CD4-positive, alpha-beta memory T cell (primary cell): ENCODE measurements at places on chromosomes 5 and 9.

DNA sequence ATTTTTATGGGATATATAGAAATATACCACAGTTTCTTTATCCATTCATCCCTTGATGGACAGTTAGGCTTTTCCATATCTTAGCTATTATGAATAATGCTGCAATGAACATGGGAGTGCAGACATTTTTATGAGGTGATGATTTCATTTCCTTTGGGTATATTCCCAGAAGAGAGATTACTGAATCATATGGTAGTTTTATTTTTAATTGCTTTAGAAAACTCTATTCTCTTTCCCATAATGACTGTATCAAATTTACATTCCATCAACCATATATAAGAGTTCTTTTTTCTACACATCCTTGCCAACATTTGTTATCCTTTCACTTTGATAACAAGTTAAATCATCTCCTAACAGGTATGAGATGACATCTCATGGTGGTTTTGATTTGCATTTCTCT is 821.6 kb downstream of the TLE1 start:
- no peaks in the 10 kb centered on the region for H3K27me3 ChIP-seq
- no peaks in the 10 kb centered on the region for H3K4me1 ChIP-seq
- no peak for DNase-seq
- H3K27ac ChIP-seq = no peak overlapping the region
- no peaks in the 10 kb centered on the region for H3K36me3 ChIP-seq

DNA sequence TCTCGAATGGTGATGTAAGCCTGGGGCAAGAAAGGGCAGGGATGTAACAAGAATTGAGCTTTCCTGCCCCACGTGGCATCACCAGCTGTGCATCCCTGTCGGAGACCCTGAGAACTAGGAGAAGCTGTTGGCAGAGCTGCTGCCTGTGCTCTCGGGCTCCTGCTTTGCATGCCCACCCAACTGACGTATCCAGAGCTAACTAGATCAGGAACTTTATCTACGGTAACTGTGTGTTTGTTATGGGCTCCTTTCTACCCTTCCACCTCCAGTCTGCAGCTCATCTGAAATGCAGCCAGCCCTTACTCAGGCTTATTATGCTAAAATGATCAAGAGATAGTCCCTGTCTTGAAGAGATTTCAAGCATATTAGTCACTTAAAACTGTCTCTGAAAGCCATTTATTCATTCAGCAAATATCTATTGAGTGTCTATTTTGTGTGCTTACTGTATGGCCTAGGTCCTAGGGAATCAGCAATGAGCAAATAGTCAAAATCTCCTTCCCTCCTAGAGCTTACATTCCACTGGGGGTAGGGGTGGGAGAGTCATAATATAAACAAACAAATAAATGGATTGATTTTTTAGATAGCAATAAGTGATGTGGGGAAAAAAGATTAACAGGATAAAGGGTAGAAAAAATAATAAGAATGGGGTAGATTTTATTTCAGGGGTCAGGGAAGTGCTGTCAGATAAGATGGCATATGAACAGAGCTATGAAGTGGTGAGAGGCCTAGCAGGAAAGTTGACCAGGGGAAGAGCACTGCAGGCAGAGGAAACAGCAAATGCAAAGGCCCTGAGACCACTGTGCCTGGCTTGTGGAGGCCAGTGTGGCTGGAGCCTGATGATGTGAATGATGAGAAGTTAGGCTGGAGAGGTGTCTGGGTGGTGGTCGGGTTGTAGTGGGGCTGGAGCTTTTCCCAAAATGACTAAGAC is 118.2 kb downstream of the GALNT10 start:
- DNase-seq = no peak
- no peaks in the 10 kb centered on the region for H3K27me3 ChIP-seq
- no peaks in the 10 kb centered on the region for H3K36me3 ChIP-seq
- H3K4me1 ChIP-seq = no peaks in the 10 kb centered on the region
- H3K4me3 ChIP-seq = no peak overlapping the region
- H3K27ac ChIP-seq = no peak overlapping the region

DNA sequence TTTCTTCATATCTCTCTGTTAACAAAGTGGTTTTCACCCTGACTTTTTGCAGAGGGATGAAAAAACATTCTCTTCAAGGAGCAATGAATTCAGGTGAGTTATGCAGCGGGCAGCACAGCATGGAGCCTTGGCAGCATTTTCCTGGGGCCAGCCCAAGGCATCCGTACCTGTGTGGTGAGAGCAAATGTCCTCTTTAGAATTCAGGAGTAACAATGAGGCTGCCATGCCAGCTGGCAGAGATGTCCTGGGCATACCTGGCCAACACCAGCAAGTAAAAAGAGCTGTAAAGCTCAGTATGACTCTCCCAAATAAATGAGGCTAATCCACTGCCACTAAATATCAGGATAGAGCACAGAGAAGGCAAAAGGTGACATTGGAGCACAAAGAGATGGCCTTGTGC is 277.6 kb upstream of the TRPC7 start:
- no peak overlapping the region for H3K4me3 ChIP-seq
- no peaks in the 10 kb centered on the region for H3K27me3 ChIP-seq
- H3K27ac ChIP-seq = no peak overlapping the region
- no peak for DNase-seq
- no peaks in the 10 kb centered on the region for H3K36me3 ChIP-seq
- no peaks in the 10 kb centered on the region for H3K4me1 ChIP-seq

DNA sequence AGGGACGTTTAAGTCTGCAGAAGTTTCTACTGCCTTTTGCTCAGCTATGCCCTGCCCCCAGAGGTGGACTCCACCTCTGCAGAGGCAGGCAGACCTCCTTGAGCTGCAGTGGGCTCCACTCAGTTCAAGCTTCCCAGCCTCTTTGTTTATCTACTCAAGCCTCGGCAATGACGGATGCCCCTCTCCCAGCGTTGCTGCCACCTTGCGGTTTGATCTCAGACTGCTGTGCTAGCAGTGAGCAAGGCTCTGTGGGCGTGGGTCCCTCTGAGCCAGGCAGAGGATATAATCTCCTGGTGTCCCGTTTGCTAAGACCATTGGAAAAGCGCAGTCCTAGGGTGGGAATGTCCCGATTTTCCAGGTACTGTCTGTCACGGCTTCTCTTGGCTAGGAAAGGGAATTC is 2188.5 kb upstream of the WWC1 start:
- no peak for DNase-seq
- no peak overlapping the region for H3K4me3 ChIP-seq
- no peak overlapping the region for H3K27ac ChIP-seq
- H3K36me3 ChIP-seq = no peaks in the 10 kb centered on the region

DNA sequence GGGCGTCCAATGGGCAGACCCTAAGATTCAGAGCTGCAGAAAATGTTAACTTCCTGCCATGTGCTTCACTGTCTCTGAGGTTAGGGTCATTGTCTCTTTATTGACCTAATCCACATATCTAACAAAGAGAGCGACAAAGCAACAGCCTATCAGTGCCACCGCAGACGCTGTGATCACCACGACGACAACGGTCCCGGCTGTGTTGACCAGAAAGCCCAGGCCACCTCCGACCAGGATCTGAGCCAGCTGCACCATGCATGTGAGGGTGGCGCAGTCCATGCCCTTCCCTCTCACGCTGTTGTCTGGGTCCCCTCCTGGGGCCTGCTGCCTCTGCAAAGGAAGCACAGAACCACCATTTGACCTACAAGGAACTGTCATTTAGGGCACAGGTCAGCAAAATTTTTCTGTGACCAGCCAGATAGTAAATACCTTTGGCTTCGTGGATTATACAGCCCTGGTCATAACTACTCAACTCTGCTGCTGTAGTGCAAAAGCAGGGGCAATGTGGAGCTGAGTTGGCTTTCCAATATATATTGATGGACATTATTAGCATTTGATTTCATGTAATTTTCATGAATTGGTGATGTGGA is 8.5 kb downstream of the RXFP3 start:
- no peaks in the 10 kb centered on the region for H3K27me3 ChIP-seq
- DNase-seq = no peak
- no peaks in the 10 kb centered on the region for H3K4me1 ChIP-seq
- H3K27ac ChIP-seq = no peak overlapping the region

- H3K36me3 ChIP-seq = no peaks in the 10 kb centered on the region
- no peak overlapping the region for H3K27ac ChIP-seq
- no peaks in the 10 kb centered on the region for H3K4me1 ChIP-seq
- H3K27me3 ChIP-seq = no peaks in the 10 kb centered on the region
- H3K4me3 ChIP-seq = no peak overlapping the region
Observed at GRCh38 chr9:16710888-16711287, 159.6 kb downstream of the BNC2 start.

- peak overlapping the region; percentile 95 for H3K27ac ChIP-seq
- no peak for DNase-seq
- H3K36me3 ChIP-seq = peaks cover 6% of the 10 kb centered on the region
- H3K4me1 ChIP-seq = peaks cover 47% of the 10 kb centered on the region
Observed at GRCh38 chr5:173056783-173057061, 570 bp downstream of the CREBRF start.

- no peaks in the 10 kb centered on the region for H3K27me3 ChIP-seq
- no peak for DNase-seq
Observed at GRCh38 chr5:10886497-10886896, 125.5 kb upstream of the DAP start.

GRCh38 chr9:137113385-137114159 is 961 bp downstream of the DPP7 start:
- peak; percentile 19 for DNase-seq
- H3K27ac ChIP-seq = peak overlapping the region; percentile 26
- no peaks in the 10 kb centered on the region for H3K27me3 ChIP-seq
- H3K4me3 ChIP-seq = no peak overlapping the region

DNA sequence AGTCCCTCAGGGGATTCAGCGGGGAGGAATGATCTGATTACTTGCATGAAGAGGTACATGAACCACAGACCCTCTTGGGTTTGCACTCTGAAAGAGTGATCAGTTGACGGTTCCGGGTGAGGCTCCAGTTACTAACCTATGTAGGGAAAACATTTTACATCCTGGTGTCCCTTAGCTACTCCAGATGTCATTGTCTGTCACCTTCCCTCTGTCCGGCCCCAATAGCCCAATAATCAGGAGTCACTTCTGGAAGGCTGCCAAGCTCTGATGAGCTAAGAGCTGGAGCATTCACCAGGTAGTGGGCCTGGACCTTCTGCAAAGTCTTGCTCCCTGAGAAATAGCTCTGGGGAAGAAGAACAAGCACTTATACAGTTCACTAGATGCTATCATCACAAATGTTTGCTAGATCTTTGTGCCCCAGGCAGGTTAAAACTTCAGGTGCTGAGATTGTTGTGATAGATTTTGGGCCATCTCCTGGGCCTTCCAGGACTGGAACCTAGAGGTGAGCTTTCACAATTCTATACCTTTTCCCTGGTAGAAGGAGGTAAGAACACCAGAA is 64.5 kb downstream of the ENTREP1 start:
- H3K4me3 ChIP-seq = no peak overlapping the region
- no peak for DNase-seq
- no peak overlapping the region for H3K27ac ChIP-seq
- H3K36me3 ChIP-seq = no peaks in the 10 kb centered on the region
